ENCODE measurements at places on chromosomes 7 and 10.

- no peak for DNase-seq
Observed at GRCh38 chr10:3163879-3164278, 8.7 kb downstream of the PITRM1 start.

DNA sequence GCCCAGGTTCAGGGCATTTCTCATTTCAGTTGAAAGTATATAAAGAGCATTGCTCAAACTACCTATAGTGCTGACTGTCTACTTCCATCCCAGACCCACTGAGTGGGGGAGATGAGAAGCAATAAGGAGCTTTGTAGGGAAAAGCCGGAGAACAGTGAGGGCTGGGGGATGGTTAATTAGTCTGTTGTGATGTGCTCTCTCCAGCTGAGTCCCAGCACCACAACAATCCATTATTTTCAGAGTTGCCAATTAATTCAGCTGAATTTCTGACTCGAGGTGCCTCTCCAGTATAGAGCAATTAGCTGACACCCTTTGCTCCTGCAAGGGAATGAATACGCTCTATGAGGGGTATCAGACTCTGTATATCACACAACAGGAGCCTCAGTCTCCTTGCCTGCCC is 1118.6 kb downstream of the SORCS3 start:
- no peak for DNase-seq

DNA sequence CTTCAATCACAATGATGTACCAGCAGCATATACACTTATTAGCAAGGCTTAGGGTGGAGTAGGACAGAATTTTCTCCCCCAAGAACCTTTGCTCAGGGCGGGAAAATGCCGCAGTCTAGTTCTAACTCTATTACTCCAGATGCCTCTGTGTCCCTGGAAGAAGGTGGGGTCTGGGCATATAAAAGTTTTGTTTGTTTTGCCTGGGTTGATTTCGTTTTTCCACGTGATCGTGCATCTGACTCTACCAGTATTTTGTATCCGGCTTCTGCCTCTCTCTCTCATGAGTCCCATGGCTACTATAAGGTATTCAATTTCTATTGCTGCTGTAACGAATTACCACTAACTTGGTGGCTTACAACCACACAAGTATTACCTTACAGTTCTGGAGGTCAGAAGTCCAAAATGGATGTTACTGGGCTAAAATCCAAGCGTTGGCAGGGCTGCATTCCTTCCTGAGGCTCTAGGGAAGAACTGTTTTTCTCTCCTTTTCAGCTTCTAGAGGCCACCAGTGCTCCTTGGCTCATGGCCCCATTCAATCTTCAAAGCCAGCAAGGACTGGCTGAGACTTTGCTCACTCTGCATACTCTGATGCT is 181.2 kb upstream of the PRSS58 start:
- no peak for DNase-seq

- DNase-seq = no peak
Observed at GRCh38 chr7:101636822-101637623, 7.9 kb upstream of the MYL10 start.

- peak; percentile 37 for DNase-seq
Observed at GRCh38 chr7:70694434-70694970, 437.4 kb upstream of the GALNT17 start.

DNA sequence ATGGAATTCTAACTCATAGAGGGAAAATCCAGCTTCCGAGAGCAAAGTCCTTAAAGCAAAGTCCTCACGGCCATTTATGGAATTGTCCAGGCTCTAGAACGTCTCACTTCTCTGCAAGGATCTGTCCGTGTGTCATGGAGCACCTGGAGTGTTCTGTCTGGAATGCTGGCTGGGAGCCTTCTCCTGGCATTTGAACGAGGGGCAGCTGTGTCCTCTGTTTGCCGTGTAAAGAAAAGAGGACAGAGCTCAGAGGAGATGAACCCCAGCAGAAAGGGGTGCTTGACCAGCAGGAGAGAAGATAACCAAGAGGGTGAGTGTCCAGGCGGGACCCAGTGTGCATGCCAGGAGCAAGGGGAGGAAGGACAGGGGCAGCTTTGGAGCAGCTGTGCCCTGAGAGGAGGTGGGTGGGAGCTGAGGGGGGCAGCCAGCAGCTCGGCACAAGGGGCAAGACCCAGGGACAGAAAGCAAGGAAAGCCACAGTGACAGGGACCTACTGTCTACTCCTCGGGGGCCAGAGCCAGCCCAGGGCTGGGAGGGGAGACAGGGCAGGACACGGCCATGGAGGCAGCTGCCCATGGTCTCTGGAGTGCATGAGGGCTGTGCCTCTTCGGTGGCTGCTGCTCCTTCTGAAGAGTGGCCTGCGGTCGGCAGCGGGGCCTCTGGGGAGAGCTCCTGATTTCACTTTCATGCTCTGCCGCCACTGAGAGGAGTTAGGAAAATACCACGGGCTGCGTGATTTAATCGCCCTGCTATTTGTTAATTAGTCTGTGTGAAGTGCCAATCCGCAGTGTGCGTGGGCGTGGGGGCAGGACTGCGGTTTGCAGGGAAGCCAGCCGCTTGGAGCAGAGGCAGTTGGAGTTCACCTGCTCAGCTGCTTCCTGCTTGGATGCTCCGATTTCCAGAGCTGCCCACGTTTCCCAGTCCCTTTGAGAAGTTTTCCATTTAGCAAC is 149.3 kb upstream of the SHH start:
- no peak for DNase-seq

DNA sequence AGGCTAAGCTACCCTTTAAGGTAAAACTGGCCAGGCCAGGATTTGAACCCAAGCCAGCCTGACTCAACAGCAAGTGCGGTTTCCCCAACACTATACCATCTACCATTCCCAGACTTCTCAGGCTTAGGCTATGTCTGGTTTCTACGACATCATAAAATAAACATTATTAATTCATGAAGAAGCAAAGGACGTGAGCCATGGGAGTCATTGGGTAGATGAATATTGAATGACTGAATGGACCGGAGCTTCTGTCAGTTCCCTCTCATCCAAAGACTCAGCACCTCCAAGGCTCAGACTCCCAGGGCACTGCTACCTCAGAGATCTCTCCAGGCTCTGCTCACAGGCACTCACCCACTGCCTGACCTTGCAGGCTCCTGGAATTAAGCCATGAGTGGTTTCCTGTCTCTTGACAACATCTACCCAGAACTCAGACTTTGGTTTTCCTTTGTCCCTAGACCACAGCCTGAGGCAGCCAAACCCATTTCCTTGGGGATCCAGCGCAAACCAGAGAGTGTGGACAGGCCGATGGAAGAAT is 64.6 kb upstream of the STEAP1B start:
- DNase-seq = no peak

All from CD4-positive, alpha-beta T cell treated with Interleukin-12 subunit alpha and Interleukin-12 subunit beta, for 1 hour (primary cell).